Brain pericyte (primary cell): ENCODE measurements at places on chromosomes 1 and 21.

DNA sequence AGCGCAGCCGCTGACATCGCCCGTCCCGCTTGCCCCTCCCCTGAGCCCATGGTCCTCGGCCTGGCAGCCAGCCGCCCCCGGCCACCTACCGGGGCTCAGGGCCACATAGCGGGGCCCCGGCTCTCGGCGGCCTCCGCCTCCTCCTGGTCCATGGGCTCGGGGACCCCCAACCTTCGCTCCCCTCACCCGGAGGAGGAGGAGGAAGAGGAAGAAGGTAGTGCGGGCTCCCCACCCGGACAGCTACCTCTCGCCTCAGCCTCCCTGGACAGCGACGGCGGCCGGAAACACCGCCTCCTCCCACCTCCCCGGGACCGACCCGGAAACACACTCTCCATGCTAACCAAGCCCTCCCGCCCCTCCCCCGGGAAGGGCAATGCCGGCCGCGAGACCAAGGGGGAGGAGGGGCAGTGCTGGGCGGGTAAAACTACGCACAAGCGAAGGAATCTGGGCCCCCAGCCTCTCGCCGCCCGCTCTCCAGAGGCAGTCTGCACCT, at the start of gene KIAA0319L:
Gene KIAA0319L, minus strand, starts transcription at position 286 of the 493 bp plus-strand sequence. CDS start 2,912 bp downstream, outside the sequence.
- no peak for DNase-seq

GRCh38 chr21:37700641-37701202, 215.5 kb downstream of the KCNJ6 start:
- peak; percentile 25 for DNase-seq

DNA sequence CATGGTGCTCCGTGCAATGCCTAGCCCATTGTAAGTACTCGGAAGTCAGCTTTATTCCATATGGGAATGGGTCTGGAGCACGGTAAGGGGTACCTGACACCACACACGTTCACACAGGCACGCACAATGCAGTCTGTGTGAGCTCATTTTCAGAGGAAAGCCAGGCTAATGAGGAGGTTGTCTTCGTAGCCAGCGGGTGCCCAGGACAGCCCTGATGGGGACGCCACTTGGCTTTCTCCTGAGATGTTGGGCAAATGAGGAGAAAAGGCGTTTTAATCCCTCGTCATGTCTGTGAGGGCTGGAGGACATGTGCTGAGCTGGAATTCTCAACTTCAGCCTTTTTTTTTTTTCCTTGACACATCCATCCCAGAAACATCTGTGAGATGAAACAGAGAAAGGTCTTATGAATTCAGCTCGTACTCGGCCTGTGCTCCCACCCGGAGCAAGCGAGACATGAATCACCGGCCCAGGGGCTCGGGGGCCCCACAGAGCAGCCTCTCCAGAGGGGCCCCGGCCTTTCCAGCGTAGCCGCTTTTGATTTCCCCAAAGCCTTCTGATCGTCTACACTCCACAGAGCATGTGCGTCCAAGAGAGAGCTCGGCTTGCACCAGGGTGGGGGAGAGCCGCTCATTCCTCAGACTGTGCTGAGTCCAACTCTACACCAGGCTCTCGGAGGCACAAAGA, 125.1 kb downstream of the EPHB2 start:
- no peak for DNase-seq

DNA sequence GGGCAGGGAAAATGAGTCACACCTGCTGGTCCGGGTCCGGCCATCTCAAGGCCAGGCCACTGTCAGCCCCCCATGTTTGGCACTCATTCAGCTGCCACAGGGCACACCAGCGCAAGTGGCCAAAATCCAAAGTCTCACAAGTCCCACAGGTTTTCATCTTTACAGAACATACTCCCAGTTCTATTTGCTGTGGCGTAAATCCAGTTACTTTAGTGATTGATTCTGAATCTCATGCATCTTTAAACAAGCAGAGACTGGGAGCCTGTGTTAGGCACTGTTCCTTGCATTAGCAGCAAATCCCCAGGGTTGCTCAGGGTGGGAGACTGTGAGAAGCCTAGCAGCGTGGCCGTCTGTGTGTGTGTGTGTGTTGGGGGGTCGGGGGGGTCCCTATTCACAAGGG, 1.1 kb upstream of the SLC2A5 start:
- no peak for DNase-seq

DNA sequence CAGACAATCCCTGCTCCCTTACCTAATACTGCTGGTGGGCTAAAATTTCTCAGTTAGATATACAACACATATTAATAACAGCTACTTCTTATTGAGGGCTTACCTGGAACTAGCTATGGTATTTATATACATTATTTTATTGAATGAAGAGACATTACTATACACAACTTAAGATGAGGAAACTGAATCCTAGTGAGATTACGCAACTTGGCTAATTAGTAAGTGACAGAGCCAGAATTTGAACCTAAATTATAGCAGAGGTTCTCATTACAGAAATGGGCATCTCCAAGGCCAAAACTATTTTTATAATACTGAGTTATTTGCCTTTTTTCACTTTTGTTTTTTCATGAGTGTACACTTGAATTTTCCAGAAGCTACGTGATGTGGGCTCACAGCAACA, 44.5 kb upstream of the SMYD2 start:
- DNase-seq, result no peak

- DNase-seq, result peak; percentile 26
These were observed 76.4 kb upstream of the DNAH14 start for GRCh38 chr1:224852901-224853568.

DNA sequence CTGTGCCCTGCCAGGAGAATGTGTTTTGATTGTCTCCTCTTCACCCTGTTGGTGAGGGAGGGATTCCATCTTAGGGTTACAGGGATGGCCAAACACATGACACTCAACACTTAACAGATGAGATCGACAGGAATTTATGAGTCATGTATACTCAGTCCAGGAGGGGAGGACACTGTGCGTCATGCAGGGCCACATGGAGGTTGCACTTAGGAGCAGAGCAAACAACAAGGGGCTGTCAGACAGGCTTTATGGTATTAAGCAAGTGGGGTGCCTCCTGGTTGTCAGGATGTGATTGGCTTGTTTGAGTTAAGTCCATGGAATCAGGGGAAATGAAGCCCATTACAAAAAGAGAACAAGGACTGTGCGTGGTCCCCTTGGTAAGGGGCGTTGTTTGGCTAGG, 26.9 kb downstream of the EDARADD start:
- DNase-seq, result no peak

DNA sequence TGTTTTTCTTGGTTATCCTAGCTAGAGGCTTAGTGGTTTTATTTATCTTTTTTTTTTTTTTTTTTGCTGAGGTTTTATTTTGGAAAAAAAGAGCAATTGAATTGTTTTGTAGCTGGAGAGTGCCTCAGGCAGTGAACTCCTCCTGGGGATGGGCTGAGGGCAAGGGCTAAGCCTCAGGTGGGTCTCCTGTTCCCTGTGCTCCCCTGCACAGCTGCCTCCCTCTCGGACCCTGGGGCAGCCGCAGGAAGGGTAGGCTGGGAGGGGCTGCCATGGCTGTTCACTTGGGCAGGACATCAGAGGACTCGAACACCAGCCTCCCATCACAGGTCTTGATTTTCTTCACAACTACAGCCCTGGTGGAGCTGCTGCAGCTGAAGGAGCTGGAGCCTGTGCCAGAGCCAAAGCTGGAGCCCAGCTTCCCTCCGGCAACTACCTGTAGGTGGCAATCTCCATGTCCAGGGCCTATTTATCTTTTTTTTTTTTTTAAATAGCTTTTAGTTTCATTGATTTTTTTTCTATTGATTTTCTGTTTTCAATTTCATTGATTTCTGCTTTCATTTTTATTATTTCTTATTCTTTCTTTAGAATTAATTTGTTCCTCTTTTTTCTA, 28.9 kb downstream of the LEPR start:
- no peak for DNase-seq

- no peak for DNase-seq
These were observed 1.5 kb upstream of the S100B start for GRCh38 chr21:46606427-46606813.

DNA sequence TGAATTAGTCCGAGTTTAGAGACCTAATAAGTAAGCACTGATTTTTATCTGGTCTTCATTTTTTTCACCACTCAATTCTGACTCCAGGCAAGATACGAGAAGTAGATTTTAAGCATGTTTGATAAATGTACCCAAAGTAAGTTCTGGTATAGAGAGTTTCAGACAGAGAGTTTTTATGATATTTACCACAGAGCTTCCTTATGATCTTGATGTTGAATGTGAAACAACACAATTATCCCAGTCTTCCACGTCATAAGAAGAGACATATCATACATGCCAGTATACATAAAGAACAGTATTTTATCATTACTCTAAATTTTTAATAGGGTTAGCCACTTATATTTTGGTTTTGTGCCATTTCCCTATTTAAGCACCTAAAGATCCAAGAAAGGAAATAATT, 7.8 kb upstream of the NCMAP start:
- DNase-seq, result no peak

DNA sequence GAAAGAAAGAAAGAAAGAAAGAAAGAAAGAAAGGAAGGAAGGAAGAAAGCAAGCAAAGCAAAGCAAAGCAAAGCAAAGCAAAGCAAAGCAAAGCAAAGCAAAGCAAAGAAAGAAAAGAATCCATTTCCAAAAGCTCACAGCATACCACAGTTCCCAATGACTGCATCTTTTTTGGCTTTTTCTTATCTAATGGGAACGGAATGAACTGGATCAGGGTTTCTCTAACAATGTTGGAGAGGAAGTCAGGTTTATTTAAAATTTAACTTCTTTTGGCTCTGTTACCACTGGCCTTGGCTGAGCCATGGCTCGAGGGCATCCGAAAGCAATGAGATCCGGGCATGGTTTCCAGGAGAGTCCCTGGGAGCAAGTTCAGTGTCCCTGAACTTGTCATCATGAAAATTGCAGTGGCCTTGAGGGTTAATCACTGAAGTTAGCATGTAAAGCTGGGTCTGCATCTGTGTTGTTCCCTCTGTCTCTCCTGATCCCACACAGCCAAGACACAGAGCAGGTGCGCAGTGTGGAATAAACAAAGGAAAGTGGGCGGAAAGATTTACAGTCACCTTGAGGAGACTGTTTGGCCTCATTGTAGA, 34.6 kb upstream of the CTPS1 start:
- no peak for DNase-seq
